ENCODE measurements at places on chromosomes 5 and 9. TPM values are rescaled to one million over a fixed set of nuclear protein-coding genes. Genes with fewer than 3 reads are reported as not detected.
A peak's percentile ranks its signal among the peaks of the same experiment; 100 is the strongest.

GRCh38 chr5:43137326-43137725, 16.6 kb downstream of the ZNF131 start:
- no peak overlapping the region for H3K4me3 ChIP-seq
- no peak overlapping the region for H3K27ac ChIP-seq
- no peaks in the 10 kb centered on the region for H3K27me3 ChIP-seq
- no peaks in the 10 kb centered on the region for H3K4me1 ChIP-seq

The PCDHGA6 gene
- 4.1 TPM for total RNA-seq

- DNase-seq: no peak
- no peak overlapping the region for H3K4me3 ChIP-seq
- H3K36me3 ChIP-seq: peaks cover 6% of the 10 kb centered on the region
- peak overlapping the region; percentile 77 for H3K27ac ChIP-seq
Observed at GRCh38 chr5:756171-756570, 28.4 kb downstream of the ZDHHC11B start.

DNA sequence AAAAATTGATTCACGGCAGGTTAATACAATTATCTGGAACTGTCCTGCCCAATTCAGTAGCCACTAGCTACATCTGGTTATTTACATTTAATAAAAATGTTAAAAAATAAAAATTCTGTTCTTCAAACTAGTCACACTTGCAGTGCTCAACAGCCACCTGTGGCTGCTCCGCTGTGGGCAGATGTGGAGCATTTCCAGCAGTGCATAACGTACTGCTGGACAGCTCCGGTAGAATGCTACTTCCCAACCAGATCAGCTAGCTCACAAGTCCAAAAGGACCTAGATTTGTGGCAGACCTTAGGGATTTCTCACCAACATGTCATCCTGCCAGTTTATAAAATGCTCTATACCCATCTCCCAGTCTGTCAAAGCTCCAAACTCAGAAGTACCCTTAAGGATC, 42.8 kb downstream of the SETX start:
- peaks cover 80% of the 10 kb centered on the region for H3K36me3 ChIP-seq
- DNase-seq: no peak
- no peak overlapping the region for H3K27ac ChIP-seq
- H3K27me3 ChIP-seq: no peaks in the 10 kb centered on the region
- H3K4me1 ChIP-seq: no peaks in the 10 kb centered on the region

GRCh38 chr5:157761690-157762621, 18.4 kb downstream of the LSM11 start:
- H3K36me3 ChIP-seq: peaks cover 5% of the 10 kb centered on the region
- no peak overlapping the region for H3K4me3 ChIP-seq
- no peak for DNase-seq
- no peaks in the 10 kb centered on the region for H3K27me3 ChIP-seq

DNA sequence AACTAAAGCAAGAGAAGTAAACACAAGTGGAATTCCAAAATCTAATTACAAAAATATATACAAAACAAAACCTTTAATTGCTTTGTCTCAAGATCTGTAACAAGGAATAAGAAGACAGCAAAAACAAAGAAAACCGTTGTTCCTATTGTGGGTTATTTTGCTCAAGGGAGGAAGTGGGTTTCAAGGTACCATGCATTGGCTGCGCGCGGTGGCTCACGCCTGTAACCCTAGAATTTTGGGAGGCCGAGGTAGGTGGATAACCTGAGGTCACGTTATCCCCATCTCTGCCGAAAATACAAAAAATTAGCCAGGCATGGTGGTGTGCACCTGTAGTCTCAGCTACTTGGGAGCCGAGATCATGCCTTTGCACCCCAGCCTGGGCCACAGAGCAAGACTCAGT, 12.1 kb upstream of the IQGAP2 start:
- no peaks in the 10 kb centered on the region for H3K36me3 ChIP-seq
- H3K4me3 ChIP-seq: no peak overlapping the region
- H3K27ac ChIP-seq: no peak overlapping the region
- no peak for DNase-seq

All from esophagus muscularis mucosa (tissue), 4 donors.